Stimulated activated CD8-positive, alpha-beta memory T cell treated with anti-CD3 and anti-CD28 coated beads, Interleukin-12 subunit alpha, Interleukin-12 subunit beta, amount 100 ng/mL, for 1 hour (primary cell): ENCODE measurements at places on chromosomes 12 and 14.

- DNase-seq, result no peak
Observed at GRCh38 chr14:24426150-24426911, 3.1 kb downstream of the CBLN3 start.

- DNase-seq, result no peak
Observed at GRCh38 chr14:61899497-61899896, 137.3 kb downstream of the SNAPC1 start.

GRCh38 chr14:39762576-39763401, 330.6 kb upstream of the FBXO33 start:
- DNase-seq, result no peak

- DNase-seq, result no peak
Observed at GRCh38 chr14:101780887-101781239, 19.4 kb downstream of the PPP2R5C start.

DNA sequence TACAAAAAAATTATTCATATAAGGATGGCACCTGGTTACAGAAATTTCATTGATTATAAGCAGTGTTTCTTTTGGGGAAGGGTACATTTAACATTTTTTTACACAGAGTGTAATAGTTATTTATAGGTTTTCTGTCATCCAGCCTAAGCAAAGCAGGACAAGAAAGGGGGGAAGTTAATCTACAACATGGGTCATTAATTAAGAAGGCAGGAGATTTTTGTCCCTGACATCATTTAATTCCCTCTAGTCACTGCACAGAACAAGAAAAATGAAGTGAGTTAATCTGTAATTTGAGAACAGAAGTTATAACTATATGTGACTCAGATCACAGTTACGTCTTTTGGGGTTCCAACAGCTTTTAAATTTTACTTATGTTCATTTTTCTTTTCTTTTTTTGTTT, 173.4 kb downstream of the PTPRO start:
- DNase-seq, result no peak

DNA sequence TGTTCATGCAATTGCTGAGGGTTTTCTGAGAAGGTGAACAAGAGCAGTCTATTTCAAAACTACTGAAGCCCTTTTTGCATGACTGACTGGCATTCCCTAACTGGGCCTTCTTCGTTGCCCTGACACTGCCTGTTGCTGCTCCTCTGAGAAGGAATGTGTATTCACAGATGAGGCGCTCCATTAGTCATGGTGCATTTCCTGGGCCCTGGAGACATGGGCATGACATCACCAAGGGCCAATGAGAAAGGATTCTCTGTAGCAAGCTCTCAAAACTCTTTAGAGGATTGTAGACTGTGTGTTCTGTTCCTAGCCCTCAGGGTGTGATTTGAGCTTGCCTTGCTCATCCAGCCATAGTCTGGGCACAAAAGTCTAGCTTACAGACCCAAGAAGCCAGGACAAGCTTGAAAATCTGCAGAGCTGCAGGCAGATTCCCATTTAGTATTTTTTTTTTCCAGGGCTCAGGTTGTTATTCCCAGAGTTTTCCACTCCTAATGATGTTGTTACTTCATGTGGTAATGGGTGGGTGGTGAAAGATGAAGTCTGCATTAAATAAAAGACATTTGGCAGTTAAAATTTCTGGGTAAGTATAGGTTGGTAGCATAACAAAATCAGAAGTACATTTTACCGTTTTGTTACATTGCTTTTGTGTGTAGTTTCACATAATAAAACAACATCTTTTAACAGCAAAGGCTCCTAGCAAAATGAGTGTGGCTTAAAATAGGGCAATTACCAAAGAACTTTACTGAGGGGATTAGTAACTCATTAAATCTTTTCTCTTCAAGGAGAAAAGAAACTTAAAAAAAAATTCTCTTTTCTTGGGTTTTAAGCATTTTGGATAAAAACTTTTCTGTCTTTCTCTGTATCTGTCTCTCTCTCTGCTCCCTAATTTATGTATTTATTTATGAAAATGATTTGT, 318.4 kb downstream of the RAD51B start:
- DNase-seq, result no peak
